ENCODE measurements at places on chromosomes 7 and 10.

- no peak for DNase-seq
Observed at GRCh38 chr7:47066976-47067614, 514.8 kb downstream of the TNS3 start.

- DNase-seq = no peak
Observed at GRCh38 chr10:33861016-33861704, 526.7 kb upstream of the NRP1 start.

DNA sequence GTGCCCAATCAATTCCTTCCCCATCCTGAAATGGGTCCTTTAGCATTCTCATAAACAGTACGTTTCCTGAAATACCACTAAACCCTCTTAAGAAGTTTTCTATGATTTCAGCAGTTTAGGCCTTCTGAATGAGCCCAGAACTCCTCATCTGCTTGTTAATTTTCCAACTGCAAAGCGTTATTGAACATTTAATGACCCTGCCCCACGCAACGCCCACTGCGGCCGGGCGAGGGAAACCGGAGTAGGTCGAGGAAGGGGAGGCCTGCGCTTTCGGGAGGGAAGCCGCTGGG lies 608 bp upstream of the UBN2 start:
- DNase-seq = no peak

- no peak for DNase-seq
Observed at GRCh38 chr10:66281327-66281726, 644.5 kb upstream of the LRRTM3 start.

DNA sequence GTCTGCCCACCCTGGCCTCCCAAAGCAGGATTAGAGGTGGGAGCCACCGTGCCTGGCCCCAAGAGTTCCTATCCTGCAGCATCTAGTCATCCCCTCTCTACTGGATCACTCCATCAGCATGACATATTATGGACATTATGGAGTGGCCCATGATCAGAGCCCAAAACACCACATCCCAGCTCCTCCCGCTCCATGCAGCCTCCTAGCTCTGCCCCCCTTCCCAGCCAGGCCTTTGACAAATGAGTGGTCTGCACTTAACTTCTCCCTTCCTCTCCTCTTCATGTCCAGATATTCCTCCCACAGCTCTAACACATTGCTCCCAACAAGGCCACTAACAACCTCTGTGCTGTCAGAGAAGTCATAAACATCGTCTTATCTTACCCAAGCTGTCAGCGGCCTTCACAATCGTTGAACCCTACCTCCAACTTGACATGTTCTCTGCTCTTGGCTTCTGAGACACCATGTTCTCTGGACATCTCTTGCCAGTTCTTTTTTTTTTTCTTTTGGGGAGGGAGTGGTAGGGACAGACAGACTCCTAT lies 187.6 kb downstream of the NSUN6 start:
- DNase-seq = no peak
